Activated CD4-positive, alpha-beta T cell treated with anti-CD3 and anti-CD28 coated beads for 48 hours (primary cell): ENCODE measurements at places on chromosomes 6 and 20.

GRCh38 chr20:14453259-14453658, 115.8 kb upstream of the FLRT3 start:
- no peak for DNase-seq

DNA sequence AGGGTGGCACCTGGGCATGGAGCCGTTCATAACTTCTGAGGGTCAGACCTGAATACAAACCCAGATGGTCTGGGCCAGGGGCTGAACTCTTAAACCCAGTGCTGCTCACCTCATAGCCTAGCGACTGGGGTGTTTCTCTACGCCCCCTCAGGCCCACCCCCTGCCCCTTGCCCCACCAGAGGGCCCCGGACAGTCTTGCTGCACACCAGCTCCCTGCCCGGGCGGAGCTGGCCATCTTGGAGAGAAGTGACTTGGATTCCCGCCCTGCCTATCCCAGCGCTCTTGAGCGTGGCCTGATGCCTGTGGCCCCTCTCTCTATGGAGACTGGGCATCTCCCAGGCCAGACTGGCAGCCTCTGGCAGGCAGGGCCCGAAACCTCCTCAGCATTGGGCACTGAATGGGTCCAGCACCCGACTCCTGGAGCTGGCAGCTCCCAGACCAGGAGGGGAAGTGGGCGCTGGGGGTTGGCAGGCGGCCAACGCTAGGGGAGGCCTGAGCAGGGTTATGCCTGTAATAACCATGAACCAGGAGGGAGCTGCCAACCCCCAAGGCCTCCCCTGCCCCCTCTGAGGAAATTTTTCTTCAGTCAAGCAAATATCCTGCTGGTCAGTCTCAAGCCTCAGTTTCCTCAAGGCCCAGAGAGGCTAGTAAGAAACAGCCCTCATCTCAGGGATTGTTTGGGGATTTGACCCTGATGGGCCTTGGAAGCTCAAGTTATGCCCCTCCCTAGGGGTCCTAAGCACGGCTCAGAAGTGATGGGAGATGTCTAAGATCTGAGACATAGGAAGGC, 169.5 kb downstream of the VEGFA start:
- DNase-seq, result no peak

GRCh38 chr6:138309695-138310094, 68.0 kb upstream of the SMIM28 start:
- DNase-seq, result no peak

- no peak for DNase-seq
Observed at GRCh38 chr20:16955971-16956370, 207.8 kb downstream of the OTOR start.

GRCh38 chr6:110270165-110270564, 88.0 kb downstream of the METTL24 start:
- DNase-seq, result no peak

GRCh38 chr6:105896052-105896820, 189.9 kb upstream of the PRDM1 start:
- DNase-seq, result no peak

GRCh38 chr6:16380220-16380809, 141.9 kb downstream of the GMPR start:
- no peak for DNase-seq

DNA sequence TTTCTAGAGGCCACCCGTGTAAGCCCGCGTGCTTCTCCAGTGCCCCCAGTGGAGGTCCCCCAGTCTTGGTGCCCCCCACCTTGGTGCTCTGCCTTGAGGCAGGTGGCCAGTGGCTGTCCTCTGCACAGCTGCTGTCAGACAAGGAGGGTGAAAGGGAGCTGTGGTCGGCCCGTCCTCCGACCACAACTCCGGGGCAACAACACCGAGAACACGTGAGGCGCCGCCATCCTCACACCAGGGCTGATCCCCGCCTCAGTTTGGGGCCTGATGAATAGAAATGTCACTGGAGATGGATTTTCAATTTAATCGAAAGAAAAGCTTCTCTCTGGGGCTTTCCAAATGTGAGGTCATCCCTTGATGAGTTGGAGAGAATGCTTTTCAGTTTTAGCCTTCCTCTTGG, 304.6 kb downstream of the CDH4 start:
- no peak for DNase-seq

- no peak for DNase-seq
Observed at GRCh38 chr20:33669224-33669623, 2.5 kb downstream of the ACTL10 start.

- no peak for DNase-seq
Observed at GRCh38 chr6:28497893-28498292, 17.7 kb downstream of the GPX6 start.

DNA sequence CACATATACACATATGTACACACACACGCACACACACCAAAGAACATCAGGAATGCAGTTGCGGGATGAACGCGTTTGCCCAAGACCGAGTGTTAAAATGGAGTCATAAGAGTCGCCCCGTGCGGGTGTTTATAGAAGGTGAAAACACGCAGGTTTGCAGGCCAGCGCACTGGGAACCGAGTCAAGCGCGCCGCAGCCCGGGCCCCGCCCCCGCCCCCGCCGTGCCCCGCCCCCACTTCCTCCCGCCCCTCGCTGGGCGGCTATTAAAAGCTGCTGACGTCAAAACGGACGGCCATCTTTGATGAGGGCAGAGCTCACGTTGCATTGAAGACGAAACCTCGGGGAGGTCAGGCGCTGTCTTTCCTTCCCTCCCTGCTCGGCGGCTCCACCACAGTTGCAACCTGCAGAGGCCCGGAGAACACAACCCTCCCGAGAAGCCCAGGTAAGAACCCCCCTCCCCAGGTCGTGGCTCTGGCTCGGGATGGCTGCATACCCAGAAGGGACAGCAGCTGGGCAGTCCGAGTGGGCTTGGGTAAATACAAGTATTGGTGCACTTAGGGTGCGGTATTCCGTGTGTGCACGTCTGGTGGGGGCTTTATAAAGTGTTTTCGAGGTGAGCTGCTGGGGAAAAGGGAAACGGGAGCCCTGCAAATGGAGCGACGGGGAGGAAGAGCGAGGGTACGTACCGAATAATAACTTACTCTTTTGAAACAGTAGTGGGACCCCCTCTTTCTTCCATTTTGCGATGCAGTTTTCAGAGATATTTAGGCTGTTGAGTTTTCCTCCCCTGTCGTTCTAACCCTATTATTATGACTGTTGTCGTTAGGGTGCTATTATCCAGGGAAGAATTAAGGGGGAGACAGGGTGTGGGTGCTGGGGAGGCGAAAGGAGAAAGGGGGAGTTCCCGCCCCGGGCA, at the start of gene SNAP25:
Gene SNAP25, plus strand, starts transcription at position 295 of the 916 bp plus-strand sequence. CDS start 56,662 bp downstream, outside the sequence.
- DNase-seq, result peak; percentile 60

DNA sequence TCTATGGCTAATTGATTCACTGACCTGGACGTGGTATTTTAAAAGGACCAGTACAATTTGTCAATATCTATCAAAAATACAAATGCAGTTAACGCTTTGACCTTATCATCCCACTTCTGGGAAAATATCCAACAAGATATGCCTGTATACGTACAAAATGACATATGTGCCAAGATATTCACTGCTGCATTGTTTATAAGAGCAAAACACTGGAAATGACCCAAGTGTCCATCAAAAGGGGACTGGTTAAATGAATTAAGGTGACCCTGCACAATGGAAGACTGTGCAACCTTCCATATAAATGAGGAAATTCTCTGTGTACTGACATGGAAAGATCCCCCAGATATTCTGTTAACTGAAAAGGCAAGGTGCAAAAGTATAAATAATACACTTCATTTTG, 13.9 kb downstream of the TRAM2 start:
- DNase-seq, result no peak

DNA sequence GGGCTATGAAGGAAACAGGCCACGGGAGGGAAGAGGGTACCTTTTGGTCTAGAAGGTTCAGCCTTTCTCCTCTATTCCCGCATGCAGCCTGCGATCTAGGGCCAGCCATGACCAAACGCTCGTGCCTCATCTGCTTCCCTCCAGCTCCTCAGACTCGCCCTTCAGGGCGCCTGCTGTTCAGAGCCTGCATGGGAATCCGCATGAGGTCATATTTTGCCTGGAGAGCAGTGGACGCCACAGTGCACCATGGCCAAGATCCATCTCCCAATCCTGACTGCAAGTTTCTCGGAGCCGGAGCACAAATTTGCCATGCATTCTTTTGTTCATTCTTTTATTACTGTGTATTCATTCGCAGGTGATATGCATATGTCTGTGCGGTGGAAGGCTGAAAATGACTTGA, 608.1 kb downstream of the QKI start:
- DNase-seq, result no peak

GRCh38 chr20:44830995-44831394, 20.6 kb upstream of the RIMS4 start:
- DNase-seq, result no peak

DNA sequence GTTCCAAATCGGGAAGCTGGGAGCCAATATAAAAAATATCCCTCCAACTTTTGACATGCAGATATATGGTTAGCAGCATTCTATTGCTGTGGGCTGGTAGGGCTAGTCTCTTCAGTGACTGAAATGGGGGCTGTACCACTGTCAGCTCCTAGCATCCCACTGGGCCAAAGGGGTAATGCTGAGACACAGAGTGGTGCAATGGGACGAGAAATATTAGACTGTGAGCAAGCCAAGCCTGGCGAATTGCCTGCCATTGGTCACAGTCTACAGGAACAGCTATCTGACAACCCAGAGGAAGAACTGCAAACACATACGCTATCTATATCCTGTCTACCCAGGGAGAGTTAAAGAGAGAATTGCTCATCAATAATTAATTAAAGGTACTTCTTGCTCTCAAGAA, 3.5 kb downstream of the SLC35F1 start:
- no peak for DNase-seq

DNA sequence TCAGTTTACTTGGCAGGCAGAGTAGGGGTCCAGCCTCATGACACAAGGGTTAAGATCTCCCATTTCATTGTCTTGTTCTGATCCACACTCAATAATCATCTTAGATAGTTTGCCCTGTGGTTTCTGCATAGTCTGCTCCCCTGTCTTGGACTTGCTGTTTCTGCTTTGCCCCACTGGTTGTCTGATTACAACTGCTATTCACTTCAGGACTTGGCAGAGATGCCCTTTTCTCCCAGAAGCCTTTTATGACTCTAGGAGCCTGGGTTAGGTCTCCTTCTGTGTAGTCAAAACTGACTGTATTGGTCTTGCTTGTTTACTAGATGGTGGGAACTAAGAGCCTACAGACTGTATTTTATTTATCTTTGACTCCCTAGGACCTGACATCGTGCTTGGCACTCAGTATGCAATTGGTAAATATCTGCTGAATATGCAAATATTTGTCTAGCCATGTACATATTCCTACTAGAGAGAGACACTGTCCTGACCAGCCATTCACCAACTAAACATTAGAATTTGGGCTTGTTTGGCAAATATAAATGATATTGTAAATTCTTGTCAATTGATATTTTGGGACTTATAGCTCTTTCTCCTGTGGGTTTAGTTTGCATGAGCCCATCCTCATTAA, 165.9 kb upstream of the KCNK16 start:
- DNase-seq, result no peak

- peak; percentile 55 for DNase-seq
Observed at GRCh38 chr6:117605169-117605826, 3.0 kb upstream of the GOPC start.
